ENCODE measurements at places on chromosomes 5 and 9.

DNA sequence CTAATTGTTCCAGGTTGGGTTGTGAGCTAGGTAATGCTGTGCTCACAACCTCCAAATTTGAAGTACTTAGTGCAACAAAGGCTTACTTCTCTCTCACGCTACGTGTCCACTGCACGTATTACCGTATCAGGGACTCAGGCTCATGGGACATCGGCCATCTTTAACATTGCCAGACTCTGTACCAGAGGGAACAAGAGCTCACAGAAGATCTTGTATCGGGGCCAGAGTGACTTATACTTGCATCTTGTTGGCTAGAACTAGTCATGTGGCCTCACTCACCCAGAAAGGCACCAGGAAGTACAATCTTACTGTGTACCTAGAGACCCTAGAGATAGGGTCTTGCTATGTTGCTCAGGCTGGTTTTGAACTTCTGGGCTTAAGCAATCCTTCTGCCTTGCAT, 81.1 kb upstream of the KLF9 start:
- DNase-seq: no peak

- DNase-seq: no peak
Observed at GRCh38 chr9:110923601-110924000, 114.7 kb downstream of the LPAR1 start.

GRCh38 chr5:94480486-94480885, 137.9 kb downstream of the KIAA0825 start:
- DNase-seq: no peak

DNA sequence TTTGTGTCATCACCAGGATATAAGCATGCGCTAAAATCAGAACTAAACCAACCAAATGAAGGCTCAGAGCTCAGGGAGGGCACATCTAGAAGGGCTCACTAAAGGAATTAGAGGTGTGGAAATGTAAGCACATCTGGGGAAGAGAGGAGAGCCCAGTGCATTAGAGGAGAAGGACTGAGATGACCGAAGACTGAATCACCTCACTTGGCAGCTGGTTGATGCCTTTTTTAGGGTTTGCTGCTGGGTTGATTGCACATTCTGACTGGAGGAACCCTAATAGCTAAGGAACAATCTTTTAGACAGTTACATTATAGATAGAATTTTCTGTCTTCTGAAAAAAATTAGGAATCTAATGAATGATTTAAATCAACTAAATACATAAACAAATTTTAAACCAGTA, 8.2 kb upstream of the IFNA21 start:
- no peak for DNase-seq

DNA sequence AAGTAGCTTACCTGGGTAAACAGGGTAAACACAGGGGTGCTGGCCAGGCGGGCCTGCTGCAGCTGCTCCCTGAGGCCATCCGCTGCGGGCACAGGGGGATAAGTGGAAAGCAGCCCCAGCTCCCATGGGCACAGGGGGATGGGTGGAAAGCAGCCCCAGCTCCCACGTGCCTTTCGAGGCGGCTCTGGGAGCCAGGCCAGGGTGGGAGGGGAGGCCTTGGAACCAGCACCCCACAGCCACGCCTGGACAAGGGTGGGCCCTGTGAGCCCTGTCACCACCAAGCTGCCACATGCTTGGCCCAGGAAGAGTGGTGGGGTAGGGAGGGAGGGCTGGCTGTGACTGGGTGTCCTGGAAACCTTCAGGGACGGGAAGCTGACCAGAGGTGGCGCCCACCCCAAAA, 7.8 kb upstream of the CARD9 start:
- DNase-seq: no peak

DNA sequence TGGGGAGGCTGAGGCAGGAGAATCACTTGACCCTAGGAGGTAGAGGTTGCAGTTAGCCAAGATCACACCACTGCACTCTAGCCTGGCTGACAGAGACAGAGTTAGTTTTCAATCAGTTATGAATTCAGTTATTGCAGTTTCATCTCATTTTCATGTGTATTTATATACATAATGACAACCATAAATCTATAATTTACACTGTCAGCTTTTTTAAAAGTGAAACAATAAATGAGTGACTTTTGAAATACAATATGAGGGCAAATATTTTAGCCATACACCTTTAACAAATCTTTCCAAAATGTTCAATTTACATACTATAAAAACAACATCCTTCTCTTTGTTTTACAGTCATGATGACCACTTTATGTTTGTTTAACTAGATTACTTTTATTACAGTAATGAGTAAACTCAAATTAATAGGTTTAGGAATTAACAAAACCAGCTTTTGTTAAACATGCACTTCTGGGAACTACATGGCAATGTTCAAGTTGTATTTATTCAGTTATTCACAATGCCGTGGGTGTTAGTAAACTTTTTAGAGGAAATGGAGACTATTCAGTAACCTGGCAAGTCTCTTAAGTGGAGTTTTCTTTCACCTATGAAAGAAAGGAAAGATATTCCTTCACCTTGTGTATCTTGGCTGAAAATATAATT, 12.7 kb downstream of the TYRP1 start:
- DNase-seq: no peak

DNA sequence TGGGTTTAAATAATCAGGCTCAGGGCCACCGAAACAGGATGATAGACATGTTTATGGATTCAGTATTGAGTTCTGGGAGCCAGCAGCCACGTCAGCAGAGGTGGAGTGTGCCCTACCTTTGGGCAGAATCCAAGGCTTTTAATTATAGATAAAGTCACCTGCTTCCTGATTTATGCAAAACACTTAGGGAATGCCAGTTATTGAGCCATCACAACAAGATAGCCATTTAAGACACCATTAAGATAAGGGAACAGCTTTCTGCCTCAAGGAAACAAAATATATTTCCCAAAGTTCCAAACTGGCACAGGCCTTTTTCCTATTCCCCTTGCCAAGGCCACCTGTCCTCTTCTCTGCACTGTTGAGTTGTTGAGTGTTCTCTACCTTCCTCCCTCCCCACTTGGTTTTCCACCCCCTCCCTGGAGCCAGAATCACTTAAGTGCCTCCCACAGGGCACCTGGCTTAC, 2.4 kb downstream of the CCL28 start:
- no peak for DNase-seq

- DNase-seq: no peak
Observed at GRCh38 chr5:154451957-154452356, 6.2 kb downstream of the SAP30L start.

GRCh38 chr9:3480353-3480655, 45.5 kb downstream of the RFX3 start:
- DNase-seq: no peak

DNA sequence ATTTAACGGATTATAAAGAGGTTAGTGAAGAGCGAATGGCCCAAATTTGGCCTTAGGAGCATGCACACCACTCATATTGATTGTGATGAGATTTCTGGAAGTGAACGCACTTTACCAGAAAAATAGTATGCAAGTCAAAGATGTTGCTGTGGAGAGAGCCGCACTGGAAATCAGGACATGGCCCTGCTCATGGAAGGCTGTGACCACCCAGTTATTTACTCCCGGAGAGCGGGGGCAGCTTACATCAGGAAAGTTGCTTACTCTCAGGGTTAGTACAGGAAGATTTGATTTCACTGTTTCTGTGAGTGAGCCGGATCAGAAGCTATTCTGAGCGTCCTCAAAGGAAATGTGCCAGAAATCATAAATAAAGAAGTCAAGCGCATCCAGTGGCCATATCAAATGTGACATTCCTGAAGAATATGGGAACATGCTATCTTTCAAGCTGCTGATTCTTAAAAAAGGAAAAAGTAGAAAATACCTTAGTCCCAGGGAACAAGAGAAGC, 42.9 kb upstream of the STRBP start:
- DNase-seq: no peak

DNA sequence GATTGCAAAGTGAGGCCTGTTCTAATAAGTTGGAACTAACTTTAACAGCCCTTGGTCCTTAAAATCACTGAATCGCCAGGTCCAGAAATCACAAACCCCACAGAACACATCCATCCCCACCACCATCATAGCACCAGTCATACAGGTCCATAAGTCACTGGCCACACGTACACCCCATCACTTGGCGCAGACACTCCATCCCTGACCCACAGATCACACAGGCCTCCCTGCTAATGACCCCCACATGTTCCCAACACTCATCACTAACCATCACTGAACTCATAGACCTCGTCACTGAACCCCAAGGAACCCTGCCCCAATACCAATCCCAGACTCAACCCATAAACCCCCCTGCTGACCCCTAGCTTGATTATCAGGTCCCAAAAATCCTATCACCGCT, 41.2 kb upstream of the ZNF300 start:
- no peak for DNase-seq

- peak; percentile 78 for DNase-seq
Observed at GRCh38 chr5:124650147-124650561, 96.3 kb downstream of the ZNF608 start.

DNA sequence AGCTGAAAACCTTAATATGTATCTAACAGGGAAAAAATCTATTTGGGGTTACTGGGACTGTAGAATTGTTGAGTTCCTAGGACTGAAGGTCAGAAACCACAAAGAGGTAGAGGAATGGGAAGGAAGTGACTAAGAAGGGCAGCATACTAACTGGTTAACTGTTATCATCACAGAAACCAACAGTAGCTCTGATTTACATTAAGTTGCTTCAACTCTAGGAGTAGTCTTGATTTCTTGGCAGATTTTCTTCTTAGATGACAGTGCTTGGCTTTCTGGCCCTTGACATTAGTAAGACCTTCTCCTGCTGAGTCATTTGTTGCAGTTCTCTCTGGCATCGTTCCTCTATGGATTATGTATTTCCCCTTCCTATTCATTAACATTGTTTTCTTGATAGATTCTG, 116.1 kb upstream of the RASA1 start:
- DNase-seq: no peak

GRCh38 chr9:109843641-109844040, 63.6 kb downstream of the PALM2AKAP2 start:
- DNase-seq: no peak

Data from GM06990 (cell line).